ENCODE measurements at places on chromosomes 13 and 19.

GRCh38 chr13:20161275-20161950 is 561 bp upstream of the GJA3 start:
- DNase-seq, result no peak

DNA sequence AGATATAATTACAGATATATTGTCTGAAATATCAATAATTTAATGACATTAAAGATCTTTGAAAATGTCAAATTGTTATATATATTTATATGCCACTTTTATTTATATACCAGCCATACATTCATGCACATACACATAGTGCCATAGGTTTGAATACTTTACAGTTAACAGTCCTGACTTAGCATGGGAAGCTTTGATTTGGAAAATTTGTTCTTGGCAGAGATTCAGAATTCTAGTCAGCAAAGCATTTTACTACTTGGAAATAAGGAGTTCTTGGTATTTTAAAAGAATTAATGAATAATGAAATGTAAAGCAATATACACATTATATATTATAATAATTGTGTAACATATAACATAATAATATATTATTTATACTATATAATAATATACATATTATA is 277.0 kb upstream of the PCDH20 start:
- DNase-seq, result no peak

DNA sequence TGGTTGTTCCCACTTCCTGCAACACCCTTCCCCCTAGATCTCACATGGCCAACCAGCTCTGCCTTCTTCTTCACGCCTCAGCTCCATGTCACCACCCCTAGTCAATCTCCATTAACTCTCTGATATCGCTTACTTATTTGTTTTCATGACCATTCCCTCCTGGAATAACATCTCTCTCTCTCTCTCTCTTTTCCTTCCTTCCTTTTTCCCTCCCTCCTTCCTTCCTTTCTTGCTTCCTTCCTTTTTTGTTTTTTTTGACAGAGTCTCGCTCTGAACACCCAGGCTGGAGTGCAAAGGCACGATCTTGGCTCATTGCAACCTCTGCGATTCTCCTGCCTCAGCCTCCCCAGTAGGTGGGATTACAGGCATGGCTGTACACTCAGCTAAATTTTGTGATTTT is 44.9 kb upstream of the ADGRL1 start:
- DNase-seq, result no peak

GRCh38 chr19:2602391-2603181 is 99.9 kb downstream of the GNG7 start:
- DNase-seq, result no peak

DNA sequence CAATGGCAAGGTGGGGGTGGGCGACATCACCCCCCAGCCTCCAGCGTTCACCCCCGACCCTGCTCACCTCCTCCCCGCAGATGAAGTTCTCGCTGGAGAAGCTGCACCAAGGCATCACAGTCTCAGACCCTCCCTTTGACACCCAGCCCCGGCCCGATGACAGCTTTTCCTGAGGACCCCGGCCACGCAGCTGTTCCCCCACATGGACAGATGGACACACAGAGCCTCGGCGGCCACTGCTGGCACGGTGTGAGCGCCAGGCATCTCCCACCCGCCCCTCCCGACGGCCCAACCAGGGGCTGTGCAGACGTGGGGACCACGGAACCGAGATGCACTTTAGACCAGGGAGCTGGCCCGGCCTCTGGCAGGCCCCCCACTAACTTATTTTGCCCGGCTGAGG is 4.3 kb upstream of the SCN1B start:
- no peak for DNase-seq

DNA sequence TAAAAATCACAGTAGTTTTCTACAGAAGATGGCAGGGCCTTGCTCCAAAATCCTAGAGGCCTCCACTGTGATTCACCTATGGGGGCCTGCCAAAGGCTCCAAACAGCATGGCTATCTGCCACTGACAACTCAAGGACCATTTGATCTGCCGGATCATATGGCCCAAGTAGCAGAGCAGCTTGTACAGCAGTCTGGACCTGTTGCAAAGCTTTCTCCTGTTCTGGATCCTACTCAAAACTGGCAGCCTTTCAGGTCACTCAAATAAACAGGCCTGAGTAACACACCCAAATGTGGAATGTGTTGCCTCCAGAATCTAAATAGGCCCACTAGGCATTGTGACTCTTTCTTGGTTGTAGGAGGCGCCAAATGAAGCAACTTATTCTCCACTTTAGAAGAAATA is 1049.3 kb downstream of the PCDH9 start:
- DNase-seq, result no peak

GRCh38 chr13:21576426-21576825 is 27.5 kb downstream of the MICU2 start:
- DNase-seq, result peak; percentile 72

DNA sequence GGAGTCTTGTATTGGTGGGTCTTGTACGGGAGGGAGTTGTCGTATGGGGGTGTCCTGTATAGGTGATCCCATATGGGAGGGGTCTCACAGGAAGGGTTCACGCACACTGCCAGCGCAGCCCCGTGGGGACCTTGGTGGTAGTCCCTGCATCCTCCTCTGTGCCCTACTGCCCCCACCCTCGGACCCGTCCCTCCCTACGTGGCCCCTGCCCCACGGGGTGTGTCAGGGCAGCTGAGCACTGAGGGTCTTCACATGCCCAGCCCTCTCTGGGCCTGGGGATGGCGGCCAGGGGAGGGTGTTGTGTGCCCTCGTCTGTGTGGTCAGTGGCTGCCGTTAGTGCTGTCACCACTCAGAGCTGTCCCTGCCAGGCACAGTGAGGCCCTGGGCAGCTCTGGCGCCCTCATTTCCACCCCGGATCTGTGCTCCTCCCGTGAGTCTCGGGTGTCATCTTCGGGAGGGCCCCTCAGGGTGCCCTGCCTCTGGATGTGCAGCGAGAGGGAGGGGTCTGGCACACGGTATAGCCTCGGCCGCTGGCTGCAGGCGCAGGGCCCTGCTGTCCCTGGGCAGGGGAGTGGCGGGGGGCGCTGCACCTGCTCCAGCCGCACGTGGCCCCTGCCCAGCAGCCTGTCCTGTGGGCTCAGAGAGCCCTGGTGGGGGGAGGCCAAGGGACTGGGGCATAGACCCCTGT is 16.0 kb upstream of the GNA15 start:
- no peak for DNase-seq

DNA sequence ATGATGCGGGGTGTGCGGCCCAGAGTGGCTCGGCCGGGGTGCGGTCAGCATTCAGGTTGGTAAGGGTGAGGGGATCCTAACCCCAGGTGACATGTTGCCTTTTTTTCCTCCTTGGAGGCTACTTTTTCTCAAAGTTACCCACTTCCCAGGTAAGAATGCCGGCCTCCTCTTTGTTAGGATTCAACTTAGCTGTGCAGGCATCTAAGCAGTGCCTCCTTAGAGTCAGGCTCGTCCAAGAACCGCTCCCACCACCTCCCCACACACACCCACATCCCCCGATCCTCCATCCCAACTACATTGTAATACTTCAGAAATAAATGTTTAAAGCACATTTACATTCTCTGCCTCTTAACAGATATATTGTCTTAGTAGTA is 733 bp upstream of the ENOX1 start:
- DNase-seq, result peak; percentile 13

GRCh38 chr13:77313923-77314322 is 13.0 kb downstream of the MYCBP2 start:
- DNase-seq, result no peak

GRCh38 chr19:51809787-51810186 is 14.8 kb downstream of the FPR3 start:
- DNase-seq, result no peak

DNA sequence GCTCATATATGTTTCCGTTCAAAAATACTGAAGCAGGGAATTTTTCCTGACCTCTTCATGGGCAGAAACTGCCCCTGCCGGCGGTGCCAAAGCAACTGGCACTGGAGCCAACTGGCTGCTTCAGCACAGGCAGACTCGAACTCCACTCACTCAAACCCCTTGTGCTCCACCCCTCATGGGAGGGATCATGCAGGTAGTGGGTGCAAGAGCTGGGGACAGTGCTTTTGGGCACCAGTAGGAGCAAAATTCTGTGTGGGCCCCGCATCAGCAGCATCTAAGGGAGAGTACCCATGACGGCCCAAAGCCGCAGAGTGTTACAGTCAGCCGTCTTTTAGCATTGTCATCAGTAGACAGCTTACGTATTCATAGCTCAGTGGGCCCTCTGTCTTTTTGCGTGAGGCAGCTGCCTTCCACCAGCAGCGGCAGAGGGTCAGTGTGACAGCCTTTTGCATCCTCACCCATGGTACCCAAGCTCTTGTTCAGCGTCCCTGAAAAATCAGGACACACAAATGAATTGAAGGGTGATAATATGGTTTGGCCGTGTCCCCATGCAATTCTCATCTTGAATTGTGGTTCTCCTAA is 393.8 kb downstream of the SLITRK6 start:
- no peak for DNase-seq

DNA sequence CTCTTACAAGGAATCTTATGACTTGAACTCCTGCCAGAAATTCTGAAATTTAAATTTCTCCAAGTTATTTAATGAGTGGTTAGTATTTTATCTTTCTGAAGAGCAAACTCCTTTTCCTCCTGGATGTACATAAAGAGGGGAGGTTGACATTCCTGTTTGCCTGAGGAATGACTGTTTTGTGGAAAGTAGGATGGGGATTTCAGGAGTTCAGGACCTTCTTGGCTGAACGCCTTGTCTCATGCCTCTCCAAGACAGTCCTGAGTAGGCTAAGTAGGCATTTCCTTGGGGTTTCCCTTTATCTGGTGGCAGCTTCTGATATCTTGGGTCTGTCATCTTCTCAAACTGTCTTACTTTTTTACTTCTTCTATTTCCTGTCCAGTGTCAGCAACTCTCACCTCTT is 356.6 kb downstream of the TDRD3 start:
- DNase-seq, result no peak

DNA sequence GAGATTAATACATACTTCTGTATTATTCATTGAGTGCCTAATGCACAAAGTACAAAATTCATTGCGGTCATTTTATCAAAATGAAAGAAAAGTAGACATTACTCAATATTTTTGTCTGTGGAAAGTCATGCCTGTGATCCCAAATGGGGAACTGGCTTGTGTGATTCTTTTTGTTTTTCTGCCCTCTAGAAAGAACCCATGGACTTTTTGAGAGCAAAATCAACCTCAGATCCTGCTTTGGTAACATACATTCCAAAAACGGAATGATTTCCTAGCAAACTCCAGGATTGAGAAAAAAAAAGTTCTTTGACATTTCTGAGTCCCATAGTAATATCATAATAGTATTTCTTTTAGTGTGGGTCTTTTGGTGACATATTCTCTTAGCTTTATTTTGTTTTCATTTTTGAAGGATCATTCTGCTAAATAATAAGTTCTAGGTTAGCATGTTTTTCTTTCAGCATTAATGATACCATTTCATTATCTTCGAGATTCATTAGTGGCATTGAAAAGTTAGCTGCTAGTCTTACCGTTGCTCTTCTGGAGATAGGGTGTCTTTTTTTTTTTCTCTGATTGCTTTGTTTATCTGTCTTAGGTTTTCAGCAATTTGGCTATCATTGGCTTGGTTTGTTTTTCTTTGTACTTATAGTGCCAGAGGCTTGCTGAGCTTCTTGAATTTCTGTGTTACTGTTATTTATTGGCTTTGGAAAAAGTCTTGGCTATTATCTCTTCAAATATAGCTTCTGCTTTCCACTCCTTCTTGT is 102.4 kb upstream of the CSNK1A1L start:
- DNase-seq, result no peak

DNA sequence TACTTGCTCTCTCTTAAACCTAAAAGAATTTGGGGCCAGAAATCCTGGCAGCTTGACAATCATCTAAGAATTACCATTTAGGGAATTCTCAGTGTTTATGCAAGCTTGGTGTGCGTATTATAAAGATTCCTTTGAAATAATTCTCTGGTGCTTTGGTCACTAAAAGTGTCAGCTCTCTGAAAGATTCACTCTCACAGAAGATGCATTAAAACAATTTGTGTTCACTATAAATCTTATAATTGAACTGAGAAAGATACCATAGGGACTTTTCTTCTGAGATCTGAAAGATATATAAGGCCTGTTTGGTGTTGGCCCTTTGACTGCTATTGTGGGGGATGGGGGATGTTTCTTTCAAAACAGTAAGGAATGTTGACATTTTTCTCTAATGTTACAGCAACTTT is 27.3 kb downstream of the EPSTI1 start:
- DNase-seq, result no peak

DNA sequence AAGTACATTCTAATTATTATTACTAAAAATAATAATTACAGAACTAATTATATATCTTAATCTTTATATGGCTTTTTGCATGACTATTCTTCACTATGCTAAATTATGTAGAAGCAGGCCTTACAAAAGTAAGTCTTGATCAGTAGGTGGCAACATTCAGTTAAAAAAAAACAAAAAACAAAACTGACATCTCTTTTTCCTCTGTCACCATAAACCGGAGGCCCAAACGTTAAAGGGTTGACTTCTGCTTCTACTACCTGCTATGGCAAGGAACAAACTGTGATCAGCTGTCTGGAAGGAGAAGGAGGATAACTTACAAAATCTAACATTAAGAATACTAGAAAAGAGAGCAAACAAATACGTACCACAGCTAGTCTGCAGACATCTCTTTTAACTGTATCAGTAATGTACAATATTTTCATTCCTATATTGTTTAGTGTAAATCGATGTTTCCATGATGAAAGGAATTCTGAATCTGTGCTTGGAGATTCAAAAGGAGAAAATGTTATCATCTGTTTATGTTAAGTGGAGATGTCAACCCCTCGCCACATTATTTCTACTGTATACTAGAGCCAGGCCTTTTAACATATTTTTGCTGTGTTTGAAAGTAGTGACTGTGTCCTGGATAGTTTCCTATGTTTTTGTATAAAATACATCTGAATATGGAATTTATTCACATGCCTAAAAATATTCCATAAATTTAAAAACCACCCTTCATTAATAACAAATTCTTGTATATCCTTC is 1525.4 kb downstream of the SLITRK1 start:
- peak; percentile 5 for DNase-seq

GRCh38 chr19:9075064-9075949 is 11.6 kb upstream of the OR1M1 start:
- peak; percentile 93 for DNase-seq

- DNase-seq, result no peak
These were observed 369.9 kb downstream of the KLF5 start for GRCh38 chr13:73428706-73429105.

Measured in HT1080 (cell line).